ENCODE measurements at places on chromosomes 6 and 20.

DNA sequence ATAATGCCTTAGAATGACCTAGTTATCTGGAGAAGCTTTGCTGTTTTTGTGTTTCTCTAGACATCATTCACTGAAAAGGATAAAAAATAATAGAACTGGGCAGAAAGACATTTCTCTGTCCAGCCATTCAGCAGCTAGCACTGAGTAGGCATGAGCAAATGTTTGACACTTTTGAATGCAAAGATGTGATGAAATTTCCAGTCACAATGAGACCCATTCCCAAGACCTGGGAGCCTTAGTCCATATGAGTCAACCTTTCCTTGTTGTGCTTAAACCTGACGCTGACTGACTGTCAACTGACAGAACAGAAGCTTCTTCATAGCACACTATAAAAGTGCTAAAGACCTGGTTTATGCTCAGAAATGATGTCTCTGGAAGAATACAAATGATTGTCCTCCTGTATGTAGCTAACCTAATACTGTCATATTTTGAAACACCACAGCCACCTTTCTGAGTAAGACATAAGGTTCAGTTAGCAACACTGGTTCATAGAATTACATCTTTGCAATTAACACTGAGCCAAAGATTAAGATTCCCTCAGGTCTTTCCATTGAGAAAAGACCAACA, 17.1 kb downstream of the RALGAPA2 start:
- no peak for DNase-seq

DNA sequence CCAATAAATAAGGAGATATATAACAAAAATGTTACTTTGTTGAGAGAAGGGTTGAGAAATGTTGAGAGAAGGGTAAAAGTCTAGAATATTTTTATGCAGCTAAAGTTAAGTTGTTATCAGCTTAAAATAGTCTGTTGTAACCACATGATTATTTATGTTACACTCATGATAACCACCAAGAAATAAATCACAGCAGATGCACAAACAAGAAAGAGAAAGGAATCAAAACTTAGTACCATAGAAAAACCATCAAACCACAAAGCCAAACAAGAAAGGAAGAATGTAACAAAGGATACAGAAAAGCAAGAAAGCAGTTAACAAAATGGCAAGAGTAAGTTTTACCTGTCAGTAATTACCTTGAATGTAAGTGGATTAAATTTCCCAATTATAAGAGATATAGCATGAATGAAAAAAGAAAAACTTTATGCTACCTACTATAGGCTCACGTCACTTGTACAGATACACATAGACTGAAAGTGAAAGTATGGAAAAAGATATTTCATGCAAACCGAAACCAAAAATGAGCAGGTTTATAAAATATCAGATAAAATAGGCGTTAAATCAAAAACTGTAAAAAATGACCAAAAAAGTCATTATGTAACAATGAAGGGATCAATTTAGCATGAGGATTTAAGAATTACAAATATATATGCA, 93.6 kb downstream of the STXBP5 start:
- no peak for DNase-seq

DNA sequence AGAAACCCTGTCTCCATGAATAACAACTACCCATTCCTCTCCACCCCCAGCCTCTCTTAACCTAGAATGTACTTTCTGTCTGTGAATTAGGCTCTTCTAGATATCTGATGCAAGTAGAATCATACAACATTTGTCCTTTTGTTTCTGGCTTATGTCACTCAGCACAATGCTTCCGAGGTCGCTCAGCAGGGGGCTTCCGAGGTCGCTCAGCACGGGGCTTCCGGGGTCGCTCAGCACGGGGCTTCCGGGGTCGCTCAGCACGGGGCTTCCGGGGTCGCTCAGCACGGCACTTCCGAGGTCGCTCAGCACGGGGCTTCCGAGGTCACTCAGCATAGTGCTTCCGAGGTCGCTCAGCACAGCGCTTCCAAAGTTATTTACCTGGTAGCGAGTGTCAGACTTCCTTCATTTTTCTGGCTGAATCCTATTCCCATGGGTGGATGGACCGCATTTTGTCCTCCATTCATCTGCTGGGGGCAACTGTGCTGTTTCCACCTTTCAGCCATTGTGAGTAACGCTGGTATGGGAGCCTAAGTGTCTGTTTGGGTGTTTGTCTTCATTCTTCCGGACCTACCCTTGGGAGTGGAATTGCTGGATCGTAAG, 31.0 kb upstream of the BHLHE23 start:
- no peak for DNase-seq

GRCh38 chr6:130982135-130982534, 80.9 kb downstream of the EPB41L2 start:
- no peak for DNase-seq

DNA sequence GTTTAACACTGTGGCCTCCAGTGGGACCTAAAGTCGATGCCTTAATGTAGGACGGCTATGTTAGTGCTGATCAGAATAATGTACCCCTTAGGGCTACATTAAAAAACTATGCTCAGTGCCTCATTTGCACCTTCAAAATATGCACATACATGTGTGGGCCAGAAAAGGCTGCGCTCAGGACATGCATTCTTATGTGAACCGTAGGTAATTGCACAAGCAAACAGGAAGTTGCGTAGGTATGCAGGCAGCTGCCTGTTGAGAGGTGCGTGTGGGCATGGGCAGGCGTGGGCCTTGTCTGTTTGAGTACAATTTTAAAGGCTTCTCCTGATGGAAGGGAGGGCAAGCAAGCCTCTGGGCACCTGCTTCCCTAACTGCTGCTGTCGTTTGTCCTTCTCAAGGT, 116.2 kb upstream of the JAG1 start:
- no peak for DNase-seq

DNA sequence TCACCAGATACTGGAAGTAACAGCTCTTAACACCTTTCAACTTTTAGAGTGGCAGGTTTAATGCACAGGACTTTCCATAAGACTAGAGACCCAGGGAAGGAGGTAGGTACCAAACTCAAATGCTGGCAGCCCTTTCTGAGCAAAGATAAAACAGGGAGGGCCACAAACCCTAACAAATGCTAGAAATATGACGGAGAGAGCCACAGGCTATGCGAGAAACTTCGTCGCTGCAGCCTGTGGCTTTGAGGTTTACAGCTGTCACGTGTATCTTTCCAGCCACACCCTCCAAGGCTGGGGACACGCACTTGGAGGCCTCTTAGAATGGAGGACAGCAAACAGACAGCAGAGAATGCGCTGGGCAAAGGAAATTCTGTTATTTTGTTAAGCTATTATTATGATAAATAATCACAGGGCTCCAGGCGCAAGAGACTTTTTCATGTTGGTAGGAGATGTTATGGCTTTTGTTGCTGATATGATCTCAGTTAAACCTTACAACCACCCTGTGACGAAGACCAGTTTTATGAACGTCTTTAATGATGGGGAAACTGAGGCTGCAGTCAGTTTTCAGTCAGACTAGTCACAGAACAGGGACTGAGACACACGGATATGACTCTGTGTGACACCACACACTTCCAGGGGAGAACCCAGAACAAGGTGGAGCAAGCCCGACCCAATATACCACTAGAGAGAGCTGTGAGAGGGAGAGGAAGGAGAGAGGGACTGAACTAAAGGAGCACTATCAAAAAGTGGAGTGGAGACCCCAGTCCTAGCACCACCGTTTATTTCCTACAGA, 2.0 kb downstream of the TRAM2 start:
- peak; percentile 89 for DNase-seq

All from hematopoietic multipotent progenitor cell treated with erythropoietin and hydrocortisone succinate and interleukin-3 and kit ligand, for 8 days (in vitro differentiated cells).